ENCODE measurements at places on chromosomes 5 and 9.

DNA sequence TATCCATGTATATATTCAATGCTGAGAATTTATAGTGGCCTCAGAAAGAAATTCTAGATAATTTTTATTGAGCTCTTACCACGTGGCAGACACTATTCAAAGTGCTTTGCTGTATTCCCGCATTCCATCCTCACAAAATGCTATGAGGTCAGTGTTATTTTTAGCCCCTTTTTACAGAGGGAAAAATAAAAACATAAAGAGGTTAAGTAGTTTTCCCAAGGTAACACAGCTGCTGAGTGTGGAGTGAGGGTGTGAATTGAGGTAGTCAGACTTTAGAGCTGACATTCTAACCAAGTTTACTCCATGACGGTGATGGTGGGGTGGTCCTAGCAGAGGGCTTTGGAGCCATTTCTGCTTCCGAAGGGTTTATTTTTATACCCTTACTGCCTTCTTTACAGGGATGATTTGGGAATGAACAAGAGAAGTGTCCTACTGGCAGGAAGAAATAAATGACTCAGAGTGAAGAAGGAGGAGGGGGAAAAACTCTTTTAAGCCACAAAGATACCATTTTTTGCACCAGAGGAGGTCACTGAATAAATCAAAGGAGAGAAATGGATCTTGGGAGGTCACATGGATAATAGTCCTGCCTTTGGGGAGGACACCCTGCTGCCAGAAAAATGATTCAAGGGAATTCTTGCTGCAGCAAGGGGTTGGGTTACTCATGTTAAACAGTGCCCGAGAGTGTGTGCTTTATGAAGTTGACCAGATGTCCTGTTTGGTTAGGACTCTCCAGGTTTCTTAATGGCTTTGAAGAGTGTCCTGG, 76.1 kb downstream of the HMHB1 start:
- no peak for DNase-seq

DNA sequence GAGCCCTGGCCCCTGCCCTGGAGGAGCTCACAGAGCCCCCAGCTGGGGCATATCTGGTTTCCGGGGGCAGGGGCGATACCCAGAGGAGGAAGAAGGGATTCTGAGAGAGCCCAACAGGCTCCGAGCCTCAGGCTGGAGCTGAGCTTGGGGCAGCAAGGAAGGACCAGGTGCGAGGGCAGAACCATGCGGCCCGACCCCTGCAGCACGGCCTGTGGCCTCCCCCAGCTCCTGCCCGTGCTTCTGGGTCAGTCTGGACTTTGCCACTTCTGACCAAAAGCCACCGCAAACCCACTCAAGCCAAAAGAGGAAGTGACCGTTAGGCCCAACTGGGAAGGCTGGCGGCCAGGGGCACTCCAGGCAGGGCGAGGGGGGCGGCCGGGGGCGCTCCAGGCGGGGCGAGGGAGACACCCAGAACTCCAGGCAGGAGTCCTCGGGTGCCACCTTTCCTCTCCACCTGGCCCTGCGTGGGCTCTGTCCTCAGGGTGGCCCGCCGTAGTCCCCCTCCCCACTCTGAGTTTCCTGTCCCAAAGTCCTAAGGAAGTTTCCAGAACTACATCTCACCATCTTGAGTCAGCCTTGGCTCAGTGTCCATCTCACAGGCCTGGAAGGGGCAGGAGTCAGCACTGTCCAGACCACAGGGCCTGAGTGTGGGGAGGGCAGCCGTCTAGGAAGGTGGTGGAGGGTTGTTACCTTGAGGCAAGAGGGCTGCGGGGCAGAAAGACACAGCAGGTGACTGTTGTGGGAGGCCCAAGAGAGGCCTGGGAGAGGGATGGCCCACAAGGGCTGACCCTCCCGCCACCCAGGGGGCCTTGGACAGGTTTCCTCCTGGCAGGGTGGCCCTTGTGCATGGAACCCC, 946 bp upstream of the LTC4S start:
- DNase-seq, result no peak

DNA sequence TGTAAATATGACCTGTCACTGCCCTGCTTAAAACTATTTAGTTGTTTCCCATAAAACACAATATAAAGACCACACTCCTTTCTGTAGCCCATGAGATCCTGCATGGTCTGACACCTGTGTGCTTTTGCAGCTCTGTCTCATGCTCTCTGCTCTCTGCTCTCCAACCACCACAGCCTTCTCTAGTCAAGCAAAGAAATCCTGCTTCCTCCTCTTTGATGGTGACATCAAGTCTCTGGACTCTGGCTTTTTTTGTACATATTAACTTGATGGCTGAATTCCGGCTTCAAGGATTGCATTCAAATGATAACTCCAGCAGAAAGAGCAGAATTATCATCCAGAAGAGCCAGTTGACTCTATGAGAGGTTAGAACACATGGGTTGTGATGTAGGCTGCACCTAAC, 58.2 kb downstream of the CHSY3 start:
- DNase-seq, result no peak

DNA sequence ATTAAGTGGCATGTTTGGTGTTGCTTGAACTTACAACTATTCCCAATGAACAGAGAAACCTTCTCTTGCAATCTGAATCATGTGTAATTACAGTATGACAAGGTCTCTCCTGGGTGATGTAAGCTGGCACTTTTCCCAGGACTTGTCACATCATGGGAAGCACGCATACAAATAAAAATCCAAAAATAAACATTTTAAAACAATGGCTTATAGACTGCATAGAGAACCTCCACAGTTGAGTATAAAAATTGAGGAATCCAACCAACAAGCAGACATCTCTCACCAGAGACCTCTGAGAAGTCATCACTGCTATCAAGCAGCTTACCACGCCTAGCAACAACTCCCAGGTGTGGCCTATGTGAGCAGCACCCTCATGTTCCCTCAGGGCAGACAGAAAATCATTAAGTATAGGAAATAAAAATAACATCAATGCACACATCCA, 3.9 kb downstream of the MLLT3 start:
- DNase-seq, result no peak

GRCh38 chr5:57327561-57328367, 153.9 kb downstream of the GPBP1 start:
- no peak for DNase-seq

- DNase-seq, result no peak
Measured at GRCh38 chr5:36202521-36202961, 39.2 kb downstream of the NADK2 start.

- DNase-seq, result no peak
Measured at GRCh38 chr9:135082536-135082935, 4.9 kb upstream of the OLFM1 start.

DNA sequence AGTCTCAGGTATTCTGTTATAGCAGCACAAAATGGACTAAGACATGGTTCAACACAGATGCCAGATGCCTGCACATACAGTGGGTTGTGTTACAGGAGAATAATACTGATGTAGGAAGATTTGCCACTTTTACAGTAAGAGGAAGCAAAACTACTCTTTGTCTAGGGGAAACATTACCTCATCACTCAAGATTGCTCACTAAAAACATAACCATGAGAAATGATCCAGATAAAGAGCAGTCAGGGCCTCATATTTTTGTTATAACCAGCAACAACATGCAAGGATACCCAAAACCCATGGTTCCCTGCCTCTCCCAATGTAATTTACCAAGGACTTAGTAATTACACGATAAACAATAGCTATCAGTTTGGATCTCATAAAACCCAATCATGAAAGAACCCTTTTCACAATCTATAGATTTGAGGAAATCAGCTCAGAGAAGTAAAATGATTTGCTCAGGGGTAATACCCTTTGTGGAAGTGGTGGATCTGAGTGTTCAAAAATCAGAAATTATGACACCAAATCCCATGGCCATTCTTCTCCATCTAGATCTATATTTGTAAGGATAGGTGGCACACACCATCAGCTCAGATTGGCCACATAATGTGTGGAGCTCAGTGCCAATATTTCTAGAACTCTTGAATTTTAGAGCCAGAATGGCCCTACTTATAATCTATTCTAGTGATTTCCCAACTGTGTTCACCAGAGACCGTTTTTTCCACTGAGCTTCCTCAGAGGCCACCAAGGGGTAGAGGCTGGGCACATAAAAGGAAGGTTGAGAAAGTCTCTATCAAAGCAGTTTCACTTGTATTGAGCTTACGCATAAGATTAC, 27.8 kb downstream of the DPYSL3 start:
- no peak for DNase-seq

GRCh38 chr9:10268531-10269485, 344.0 kb downstream of the PTPRD start:
- no peak for DNase-seq

DNA sequence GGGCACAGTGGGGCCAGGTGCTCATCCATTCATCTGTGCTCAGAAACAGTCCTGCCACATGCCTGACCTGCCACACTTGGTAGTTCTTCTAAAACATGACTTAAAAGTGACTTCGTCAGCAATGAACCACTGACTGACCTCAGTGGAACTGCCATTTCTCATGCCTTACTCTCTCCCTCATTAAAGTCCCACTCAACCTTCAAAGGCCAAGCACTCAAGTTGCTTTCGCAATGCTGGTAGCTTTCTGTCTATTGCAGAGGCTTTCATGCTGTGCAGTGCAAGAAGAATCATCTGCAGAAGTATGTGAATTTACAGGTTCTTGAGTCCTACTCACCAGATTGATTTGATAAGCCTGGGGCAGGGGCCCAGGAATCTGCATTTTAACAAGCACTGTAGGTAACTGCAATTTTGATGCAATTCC, 23.9 kb downstream of the B4GALT1 start:
- DNase-seq, result no peak

DNA sequence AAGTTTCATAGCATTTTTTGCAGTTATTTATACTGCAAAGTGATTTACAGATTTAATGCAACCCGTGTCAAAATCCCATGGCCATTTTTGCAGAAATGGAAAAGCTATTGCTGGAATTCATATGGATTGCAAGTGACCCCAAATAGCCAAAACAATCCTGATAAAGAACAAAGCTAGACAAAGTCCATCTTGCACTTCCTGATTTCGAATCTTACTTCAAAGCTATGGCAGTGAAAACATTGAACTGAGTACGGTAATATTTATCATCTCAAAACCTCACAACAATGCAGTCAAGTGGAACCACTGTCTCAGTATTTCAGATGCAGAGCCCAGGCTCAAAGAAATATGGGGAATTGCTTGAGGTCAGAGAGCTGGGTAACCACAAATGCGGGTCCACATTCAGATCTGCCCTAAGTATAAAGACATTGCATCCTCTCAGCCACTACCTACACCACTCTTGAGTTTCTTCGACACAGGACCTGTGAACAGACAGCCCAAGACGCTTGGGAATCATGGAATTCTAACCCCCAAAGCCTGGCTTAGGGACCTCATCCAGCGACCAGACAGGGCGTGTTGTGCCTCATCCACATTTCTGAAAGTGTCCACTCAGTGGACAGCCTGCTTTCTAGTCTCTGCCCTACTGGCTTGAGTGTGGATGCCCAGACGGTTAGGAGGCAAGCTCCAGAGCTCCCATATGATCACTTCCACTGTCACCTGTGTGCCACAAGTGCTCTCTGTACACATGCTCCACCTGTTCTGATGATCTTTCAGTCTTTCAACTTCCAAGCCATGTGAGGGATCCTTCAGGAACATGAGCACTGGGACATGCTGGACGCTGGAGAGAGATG, 39.3 kb upstream of the KCNIP1 start:
- no peak for DNase-seq

DNA sequence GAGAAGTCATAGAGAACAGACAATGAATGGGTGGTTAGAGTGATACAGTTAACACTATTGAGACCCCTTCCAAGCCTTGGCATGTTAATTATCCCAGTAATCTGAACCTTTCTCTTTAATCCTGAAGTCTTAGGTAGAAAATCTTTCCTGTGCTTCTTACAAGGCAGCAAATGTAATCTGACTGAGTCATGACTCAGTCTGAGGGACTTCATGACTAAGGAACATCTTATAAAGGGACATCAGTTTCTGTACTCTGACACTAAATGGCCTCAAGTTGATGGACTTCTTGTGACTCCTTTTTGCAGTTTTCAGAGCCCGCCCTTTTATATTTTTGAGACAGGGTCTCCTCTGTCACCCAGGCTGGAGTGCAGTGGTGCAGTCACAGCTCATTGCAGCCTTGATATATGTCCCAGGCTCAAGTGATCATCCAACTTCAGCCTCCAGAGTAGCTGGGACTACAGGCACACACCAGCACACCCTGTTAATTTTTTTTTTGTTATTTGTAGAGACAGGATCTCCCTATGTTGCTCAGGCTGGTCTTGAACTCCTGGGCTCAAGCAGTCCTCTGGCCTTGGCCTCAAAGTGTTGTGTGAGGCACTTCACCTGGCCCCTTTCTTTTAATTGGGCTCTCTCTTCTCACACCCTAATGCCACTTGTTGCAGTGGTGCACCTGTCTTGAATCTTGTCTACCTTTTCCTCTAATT, 9.5 kb downstream of the EXOSC3 start:
- no peak for DNase-seq

DNA sequence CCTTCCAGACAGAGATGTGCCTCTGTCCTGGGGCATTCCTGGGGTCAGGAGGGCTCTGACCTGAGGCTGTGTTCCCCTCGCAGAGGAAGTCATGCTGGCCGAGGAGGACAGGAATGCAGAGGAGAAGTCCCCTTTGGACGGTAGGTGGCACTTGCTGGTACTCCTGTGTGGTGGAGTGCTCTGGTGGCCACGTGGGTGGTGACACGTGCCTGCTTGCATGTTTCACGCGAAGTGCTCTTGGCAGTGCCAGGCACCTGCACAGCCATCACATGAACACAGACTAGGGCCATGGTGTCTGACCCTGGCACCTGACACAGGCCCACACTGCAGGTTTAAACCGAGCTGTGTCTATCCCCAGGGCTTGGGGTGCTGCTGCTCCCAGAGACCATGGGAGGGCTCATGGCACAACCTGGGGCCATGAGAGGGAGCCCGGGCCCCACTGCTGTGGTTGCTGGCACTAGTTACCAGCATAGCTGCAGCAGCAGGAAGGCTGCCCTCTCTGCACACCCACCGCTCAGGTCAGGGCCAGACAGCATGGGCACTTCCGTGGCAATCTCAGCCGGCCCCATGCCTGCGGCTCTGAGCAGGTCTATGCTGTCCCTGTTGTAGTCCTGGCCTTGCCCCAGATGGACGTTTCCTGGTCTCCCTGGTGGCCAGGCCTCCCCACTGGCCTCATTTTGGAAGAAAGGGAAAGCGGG, 79.3 kb downstream of the CACNA1B start:
- DNase-seq, result no peak

DNA sequence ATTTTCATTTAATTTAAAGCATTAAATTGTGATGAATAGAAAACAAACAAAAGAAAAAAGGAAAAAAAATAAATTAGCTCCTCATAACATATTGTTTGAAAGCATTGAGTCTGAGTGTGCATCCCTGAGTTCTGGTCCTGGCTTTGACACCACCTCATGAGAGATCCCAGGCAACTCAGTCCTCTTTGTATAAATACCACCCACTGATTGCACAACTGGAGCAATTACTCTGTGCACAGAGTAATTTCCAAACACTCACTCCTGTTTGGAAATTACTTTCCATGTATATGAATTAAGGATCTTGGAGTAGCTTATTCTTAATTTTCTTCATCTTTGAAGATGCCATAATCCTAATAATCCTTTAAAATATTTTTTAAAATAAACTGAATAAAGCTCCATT, 59.4 kb upstream of the C5orf46 start:
- DNase-seq, result no peak
